Stimulated activated CD4-positive, alpha-beta T cell treated with anti-CD3 and anti-CD28 coated beads, TNF-alpha, amount 100 ng/mL, for 24 hours (primary cell): ENCODE measurements at places on chromosomes 3 and 15.

DNA sequence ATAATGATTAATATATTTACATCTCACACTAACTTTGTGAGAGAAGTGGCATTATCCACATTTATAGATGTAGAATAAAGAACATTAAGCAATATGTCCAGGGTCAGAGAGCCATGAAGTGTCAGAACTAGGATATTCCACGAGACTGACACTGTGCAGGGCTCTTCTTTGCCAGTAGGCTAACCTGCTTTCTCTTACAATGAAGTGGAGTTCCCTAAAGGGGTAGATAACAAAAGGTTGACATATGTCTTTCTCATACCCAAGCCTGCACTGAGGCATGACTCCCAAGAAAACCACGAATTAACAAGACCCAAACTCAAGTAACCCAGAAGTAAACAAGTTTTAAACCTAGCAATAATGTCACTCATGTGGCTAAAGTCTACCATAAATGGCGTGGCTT is 191.5 kb upstream of the SLC2A2 start:
- DNase-seq, result no peak

GRCh38 chr15:101554115-101554915 is 64.8 kb upstream of the PCSK6 start:
- DNase-seq, result no peak

GRCh38 chr15:33586786-33587697 is 276.3 kb downstream of the RYR3 start:
- no peak for DNase-seq

DNA sequence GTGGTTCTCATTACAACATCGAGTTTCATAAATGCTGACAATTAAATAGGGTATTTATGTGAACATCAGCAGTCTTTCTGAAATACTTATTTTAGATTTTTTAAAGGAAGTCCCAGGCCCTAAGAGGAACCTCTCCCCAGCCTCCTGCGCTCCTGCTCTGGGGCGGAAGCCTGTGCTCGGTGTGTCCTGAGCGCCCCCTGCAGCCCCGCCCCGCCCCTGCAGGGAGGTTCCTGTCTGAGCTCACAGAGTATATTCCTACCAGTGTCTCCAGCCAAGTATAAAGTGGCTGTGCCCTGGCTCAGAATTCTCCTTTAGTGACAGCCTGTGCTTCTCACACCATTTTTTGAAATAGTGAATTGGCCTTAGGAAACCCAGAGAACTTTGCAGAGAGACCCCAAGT is 567.9 kb downstream of the GOLGA6L6 start:
- no peak for DNase-seq

- no peak for DNase-seq
These were observed 177.9 kb downstream of the ARPP21 start for GRCh38 chr3:35817216-35817615.

DNA sequence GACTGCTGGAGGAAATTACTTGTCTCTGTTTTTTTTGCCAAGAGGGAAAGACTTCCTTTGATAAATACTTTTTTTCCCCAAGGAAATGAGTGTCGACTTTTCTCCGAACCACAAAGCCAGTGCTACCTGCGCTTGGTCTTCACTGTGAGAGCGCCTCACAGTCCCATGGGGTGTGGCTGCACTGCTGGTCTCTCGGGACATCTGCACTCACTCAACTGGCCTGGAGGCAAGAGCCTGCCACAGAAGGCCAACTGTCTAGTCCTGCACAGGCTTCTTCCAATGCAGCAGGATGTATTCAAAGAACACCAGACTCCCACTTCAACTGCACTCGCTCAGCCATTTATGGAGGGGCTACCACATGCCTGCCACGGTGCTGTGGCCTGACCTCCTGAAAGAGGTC is 40.6 kb upstream of the CGNL1 start:
- DNase-seq, result no peak

DNA sequence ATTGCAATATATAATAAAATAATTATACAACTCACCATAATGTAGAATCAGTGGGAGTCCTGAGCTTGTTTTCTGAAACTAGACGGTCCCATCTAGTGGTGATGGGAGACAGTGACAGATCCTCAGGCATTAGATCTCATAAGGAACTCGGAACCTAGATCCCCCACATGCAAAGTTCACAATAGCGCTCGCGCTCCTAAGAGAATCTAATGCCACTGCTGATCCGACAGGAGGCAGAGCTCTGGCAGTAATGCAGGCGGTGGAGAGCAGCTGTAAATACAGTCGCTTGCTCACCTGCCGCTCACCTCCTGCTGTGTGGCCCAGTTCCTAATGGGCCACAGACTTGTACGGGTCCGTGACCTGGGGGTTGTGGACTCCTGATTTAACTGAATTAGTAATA is 87.8 kb downstream of the P3H2 start:
- DNase-seq, result no peak

DNA sequence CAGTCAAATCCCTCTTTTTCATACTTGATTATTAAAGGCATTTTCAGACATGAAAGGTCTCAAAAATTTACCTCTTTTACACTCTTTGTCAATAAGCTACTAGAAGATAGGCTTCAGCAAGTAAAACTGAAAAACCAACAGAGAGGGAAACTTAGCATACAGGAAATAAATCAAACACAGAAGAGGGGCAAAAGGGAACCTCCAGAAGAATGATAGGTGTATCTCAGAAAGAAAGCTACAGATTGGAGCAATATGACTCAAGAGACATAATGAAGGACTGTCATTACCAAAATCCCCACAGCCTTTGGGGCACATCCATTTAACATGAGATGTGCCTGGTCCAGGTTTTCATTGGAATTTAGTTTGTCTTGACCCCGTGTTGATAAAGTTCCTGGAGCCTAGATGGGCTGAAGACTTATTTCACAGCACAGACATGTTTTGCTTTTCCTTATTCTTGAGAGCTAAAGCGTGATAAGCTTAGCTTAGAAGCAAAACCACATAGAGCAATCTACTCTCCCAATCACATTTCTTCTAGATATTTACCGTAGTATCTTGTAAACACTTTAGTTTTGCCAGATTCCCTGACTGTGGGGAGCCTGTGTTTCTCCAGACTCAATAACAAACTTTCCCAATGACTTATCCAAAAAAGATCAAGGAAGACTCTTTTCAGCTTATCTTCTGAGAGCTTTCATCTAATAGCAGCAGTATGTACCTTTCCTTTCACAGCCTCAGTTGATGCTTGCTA is 11.7 kb downstream of the LRRFIP2 start:
- DNase-seq, result no peak

DNA sequence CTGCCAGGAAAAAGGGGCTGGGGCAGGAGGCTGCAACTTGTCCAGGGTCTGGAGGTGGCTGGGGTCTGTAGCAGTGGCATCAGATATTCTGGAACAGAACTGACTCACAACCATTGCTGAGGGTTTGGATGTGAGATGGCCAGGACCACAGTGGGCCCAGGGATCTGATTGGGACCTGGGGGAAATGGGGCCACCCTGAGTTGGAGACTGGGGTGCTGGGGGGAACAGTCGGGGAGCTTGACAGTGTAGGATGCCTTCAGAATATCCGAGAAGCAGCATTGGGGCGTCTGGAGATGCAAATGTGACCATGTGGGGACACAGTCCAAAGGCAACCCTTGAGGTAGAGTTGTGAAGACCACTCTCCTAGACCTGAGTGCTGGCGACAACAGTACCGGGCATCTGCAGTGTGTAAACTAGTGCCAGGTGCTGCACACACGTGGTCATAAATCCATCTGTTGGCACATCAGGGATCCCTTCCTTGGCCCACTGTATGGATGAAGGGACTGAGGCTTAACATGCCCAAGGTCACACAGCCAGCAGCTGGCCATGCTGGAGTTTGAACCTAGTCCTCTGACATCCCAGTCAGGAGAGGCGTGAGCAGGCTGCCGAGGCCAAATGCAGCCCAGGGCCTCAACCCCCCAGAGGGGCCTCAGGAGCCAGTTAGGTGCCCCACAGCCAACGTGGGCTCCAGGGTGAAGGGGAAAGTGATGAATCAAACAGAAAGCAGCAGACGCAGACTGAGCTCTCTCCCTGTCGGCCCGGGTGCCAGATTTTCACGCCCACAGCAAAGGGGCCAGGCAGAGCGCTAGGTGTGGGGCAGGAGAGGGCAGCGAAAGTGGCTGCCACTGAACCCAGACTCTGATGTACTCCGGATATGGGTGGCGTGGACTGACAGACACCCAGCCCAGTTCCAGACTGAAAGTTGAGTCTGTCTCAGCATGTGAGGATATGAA is 18.8 kb downstream of the HEMK1 start:
- peak; percentile 75 for DNase-seq

DNA sequence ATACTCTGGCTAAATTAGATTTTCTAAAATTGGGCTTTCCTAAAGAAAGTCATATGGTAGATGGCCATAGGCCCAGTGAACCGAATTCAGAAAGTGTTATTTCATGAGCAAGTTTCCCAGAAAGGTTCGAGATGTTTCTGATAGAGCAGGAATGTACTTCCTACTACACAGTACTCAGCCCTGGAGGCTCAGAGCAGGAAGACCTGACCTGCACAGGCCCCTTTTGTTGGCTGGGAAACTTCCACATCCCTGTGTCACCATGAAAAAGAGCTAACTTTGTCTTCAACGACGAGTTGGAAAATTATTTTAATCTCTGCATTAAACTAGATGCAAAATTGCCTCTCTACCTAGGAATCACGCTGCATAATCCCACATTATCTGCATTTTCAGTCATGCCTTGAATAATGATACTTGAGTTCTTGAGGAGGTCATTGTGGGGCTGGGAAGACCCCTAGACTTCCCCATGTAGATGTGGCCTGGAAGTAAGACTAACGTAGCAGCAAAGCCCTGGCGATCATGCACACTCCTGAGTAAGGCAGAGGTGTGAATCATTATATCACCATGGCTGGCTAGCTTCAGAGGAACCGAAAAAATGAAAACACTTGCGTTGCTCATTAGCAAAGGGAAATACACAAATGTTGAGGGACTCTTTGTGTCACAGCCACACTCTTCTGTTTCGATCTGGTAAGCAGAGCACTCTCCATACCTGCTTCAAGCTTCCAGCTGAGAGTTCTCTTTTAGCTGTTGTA is 47.1 kb downstream of the CMTM7 start:
- DNase-seq, result no peak

GRCh38 chr3:100252001-100252400 is 8.8 kb upstream of the TBC1D23 start:
- DNase-seq, result no peak

- no peak for DNase-seq
These were observed 23.6 kb upstream of the RAB7A start for GRCh38 chr3:128702391-128702790.

GRCh38 chr3:106217745-106218144 is 348.9 kb upstream of the CBLB start:
- DNase-seq, result no peak

- DNase-seq, result no peak
These were observed 280.8 kb upstream of the LRRFIP2 start for GRCh38 chr3:37455181-37455580.

GRCh38 chr3:88057630-88058305 is 1.0 kb downstream of the CGGBP1 start:
- no peak for DNase-seq

GRCh38 chr3:114899186-114899931 is 247.7 kb downstream of the ZBTB20 start:
- DNase-seq, result no peak

- DNase-seq, result no peak
These were observed 284.4 kb downstream of the RBMS3 start for GRCh38 chr3:29565236-29565635.

DNA sequence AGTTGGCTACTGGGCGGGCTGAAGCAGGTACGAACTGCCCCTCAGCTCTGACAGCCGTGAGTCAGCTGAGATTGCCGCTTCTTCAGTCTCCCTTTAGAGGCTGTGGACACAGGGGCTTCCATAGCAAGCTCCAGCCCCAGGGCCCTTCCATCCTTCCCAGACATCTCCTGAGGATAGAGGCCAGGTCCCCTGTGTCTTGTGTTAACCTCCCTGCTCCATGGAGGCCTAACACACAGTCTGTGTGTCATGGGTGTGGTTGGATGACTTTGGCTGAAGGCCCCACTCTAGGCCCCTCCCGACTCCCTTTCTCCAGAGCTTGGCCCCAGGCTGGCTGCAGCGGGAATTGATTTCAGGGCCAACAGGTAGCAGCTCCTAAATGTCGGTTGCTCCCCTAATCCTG is 116.1 kb upstream of the TLE3 start:
- no peak for DNase-seq

GRCh38 chr15:90598679-90599078 is 69.0 kb downstream of the CRTC3 start:
- no peak for DNase-seq

DNA sequence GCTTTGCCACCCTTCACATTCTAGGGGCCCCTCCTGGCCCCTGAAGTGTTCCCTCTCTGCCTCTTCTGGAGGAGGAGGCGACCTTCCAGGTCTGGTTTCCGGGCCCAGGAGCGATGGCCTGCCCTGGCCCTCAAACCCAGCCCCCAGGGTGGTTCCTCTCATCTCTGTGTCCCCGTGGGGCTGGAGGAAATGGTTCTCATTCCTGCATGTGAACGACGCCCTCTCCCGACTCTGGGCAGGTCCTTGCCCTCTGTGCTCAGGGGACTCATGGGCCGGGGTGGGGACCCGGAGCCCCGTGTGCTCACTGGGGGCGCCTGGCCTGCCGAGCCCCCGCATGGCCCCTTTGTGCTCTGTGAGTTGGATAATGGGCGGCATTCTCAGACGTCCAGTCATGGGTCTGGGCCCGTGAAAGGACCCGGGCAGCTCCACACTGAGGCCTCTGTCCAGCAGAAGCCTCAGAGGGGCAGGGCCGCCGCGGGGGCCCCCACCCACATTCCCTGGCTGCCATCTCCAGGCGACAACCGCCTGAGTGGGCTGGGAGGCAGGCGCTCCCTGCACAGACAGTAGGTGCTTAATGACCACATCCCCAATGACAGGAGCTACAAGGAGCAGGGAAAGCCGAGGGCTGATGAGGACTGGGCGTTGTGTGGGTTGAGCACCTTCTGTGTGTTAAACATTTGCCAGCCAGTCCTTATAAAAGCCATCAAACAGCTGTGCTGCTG is 5.5 kb upstream of the PLXND1 start:
- no peak for DNase-seq

DNA sequence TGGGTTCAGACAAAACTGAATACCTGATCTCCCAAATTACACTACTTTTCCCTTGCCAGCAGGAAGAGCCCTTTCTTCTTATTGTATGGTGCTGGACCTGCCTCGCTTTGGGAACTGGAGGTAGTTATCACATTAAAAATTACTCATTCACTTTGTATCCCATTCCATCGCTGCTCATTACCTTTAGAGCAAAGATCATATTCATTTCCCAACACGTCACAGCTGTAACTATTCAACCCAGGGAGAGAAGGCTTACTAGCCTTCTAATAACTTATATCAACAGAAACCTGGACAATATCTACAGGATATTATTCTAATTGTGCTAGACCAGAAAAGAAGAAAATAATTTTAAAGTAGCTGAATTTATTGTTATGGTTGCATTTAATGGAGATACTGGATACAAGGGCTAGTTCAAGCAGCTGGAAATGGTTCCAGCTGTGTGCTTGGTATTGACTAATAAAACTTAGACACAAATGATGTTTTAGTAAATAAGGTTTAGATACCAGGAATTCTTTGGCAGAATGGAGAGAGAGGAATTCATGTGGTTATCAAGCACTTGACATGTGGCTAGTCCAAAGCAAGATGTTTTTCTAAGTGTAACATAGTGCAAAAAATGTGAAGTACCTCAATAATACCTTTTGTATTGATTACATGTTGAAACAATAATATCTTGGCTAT is 656.3 kb downstream of the ROBO1 start:
- no peak for DNase-seq
